ENCODE measurements at places on chromosomes 5 and 9. TPM values are rescaled to one million over a fixed set of nuclear protein-coding genes. Genes with fewer than 3 reads are reported as not detected.

DNA sequence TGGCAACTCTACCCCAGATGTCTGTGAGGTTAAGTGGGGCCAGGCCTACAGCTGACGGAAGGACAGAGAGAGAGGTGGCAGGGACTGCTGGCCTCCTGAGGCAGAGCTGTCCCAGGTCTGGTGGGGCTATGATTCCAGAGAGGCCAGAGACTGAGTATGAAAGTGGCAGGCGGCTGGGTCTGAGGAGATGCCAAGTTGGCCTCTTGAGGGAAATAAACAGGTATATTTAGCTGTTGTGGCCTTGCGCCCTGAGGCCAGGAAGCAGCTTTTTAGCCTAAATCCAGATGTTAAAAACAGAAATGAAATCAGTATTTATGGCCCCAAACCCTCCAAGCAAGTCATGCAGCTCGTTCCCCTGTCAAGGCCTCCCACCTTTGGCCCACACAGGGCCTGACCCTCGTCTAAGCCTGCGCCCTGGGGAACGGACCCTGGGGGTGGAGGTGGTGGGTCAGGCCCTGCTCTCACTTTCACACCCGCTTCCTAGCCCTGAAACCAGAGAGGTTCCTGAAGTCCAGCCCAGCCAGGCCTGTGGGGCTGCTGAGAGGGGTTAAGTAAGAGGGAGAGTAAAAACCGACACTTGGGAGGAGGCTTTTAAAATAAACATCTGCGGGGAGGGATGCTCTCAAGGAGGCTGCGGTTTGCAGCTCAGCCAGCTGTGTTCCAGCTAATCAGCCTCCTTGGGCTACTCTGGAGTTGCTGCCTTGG lies 18.7 kb downstream of the PCDHGC5 start:
- H3K27ac ChIP-seq, result no peak overlapping the region
- H3K36me3 ChIP-seq, result peaks cover 9% of the 10 kb centered on the region
- no peaks in the 10 kb centered on the region for H3K27me3 ChIP-seq

DNA sequence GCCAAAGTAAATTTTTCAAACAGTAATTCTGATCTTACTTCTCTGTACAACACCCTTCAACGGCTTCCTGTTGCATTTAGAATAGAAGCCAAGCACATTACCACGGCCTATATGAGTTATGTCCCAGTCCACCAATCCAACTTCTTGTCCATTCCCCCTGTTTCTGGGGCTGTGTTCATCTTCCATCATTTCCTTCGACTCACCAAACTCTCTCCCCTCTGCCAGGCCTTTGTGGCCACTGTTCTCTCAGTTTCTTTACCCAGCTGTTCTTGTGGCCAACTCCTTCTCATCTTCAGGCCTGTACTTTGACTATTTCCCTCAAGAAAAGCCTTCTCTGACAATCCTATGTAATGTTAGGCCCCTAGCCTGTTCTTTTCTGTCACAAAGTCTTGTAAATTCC lies 259.4 kb upstream of the EFNA5 start:
- H3K4me1 ChIP-seq, result peaks cover 7% of the 10 kb centered on the region
- DNase-seq, result no peak
- no peaks in the 10 kb centered on the region for H3K27me3 ChIP-seq
- no peak overlapping the region for H3K27ac ChIP-seq
- H3K4me3 ChIP-seq, result no peak overlapping the region

GRCh38 chr9:32716955-32717543 lies 66.3 kb upstream of the TMEM215 start:
- DNase-seq, result no peak
- no peak overlapping the region for H3K27ac ChIP-seq
- H3K4me3 ChIP-seq, result no peak overlapping the region
- H3K36me3 ChIP-seq, result no peaks in the 10 kb centered on the region

DNA sequence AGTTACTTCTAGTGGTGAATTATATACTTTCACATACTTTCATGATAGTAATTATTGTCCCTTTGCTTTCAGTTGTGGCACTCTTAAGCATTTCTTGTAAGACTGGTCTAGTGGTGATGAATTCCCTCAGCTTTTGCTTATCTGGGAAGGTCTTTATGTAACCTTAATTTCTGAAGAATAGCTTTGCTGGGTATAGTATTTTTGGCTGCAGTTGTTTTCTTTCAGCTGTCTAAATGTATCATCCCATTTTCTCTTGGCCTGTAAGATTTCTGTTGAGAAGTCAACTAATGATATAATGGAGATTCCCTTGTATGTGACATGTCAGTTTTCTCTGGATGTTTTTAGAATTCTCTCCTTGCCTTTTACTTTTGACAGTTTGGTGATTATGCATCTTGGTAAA lies 41.0 kb downstream of the TMEM38B start:
- H3K36me3 ChIP-seq, result no peaks in the 10 kb centered on the region
- H3K4me3 ChIP-seq, result no peak overlapping the region
- H3K27ac ChIP-seq, result no peak overlapping the region
- H3K4me1 ChIP-seq, result no peaks in the 10 kb centered on the region
- no peaks in the 10 kb centered on the region for H3K27me3 ChIP-seq

- no peak overlapping the region for H3K27ac ChIP-seq
- H3K4me1 ChIP-seq, result no peaks in the 10 kb centered on the region
- H3K4me3 ChIP-seq, result no peak overlapping the region
Measured at GRCh38 chr9:72951520-72952380, 1.1 kb downstream of the ALDH1A1 start.

DNA sequence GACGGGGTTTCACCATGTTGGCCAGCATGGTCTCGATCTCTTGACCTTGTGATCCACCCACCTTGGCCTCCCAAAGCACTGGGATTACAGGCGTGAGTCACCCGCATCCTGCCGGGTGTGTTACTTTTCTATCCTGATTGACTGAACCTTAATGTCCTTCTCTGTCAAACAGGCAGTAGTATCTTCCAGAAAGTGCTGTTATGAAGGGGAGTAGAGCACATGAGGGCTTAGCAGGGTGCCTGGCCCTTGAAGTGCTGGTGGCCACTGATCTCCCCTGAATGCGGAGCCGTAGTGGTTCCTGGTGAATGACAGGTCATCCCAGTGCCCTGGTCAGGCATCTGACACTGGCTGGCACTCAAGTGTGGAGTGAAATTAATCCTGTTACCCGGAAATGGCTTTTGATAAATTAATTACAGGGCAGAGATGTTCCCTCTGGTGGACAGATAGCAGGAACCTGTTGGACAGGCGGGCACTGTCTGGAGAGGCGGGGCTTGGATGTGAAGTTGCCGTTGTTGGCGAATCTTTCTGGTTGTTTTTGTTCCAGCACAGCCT lies 28.4 kb downstream of the PRRC2B start:
- peaks cover 39% of the 10 kb centered on the region for H3K4me1 ChIP-seq
- DNase-seq, result no peak
- no peak overlapping the region for H3K4me3 ChIP-seq
- no peaks in the 10 kb centered on the region for H3K36me3 ChIP-seq
- H3K27ac ChIP-seq, result no peak overlapping the region
- H3K27me3 ChIP-seq, result no peaks in the 10 kb centered on the region

DNA sequence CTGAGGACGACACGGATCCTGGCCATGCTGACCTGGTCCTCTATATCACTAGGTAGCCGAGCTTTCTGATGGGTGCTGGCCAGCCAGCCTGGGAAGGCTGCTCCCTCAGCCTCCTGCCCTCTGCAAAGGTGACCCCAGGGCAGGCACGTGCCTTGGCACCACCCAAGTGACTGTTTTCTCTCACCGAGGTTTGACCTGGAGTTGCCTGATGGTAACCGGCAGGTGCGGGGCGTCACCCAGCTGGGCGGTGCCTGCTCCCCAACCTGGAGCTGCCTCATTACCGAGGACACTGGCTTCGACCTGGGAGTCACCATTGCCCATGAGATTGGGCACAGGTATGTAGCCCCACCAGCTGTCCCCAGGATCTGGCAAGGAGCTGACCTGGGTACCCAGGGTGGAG lies 3.8 kb downstream of the ADAMTS13 start:
- DNase-seq, result no peak
- H3K4me1 ChIP-seq, result peaks cover 2% of the 10 kb centered on the region
- no peak overlapping the region for H3K4me3 ChIP-seq
- no peak overlapping the region for H3K27ac ChIP-seq

GRCh38 chr5:90767710-90768109 lies 209.1 kb downstream of the ADGRV1 start:
- H3K4me1 ChIP-seq, result no peaks in the 10 kb centered on the region
- no peak overlapping the region for H3K27ac ChIP-seq

GRCh38 chr9:136335296-136336155 lies 8.2 kb downstream of the GPSM1 start:
- H3K4me3 ChIP-seq, result no peak overlapping the region
- no peaks in the 10 kb centered on the region for H3K36me3 ChIP-seq

- no peak overlapping the region for H3K4me3 ChIP-seq
- no peaks in the 10 kb centered on the region for H3K27me3 ChIP-seq
- no peak for DNase-seq
- no peaks in the 10 kb centered on the region for H3K36me3 ChIP-seq
- H3K27ac ChIP-seq, result no peak overlapping the region
Measured at GRCh38 chr9:109115931-109116526, 3.7 kb downstream of the TMEM245 start.

DNA sequence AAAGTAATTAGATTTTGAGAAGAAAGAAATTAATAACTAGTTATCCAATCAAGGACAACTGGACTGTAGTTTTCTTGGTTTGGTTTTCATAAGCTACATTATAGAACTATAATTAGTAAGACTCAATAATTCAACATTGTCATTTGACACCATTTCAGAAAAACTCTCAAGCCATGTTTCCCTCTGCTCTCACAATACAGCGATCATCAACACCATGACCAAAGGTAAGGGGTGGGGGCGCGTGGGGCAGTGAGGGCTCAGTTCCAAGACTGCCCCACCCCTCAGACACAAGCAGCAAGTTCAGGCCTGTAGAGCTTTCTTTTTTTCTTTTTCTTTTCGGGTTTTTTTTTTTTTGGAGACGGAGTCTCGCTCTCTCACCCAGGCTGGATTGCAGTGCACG lies 6.4 kb downstream of the CMBL start:
- no peaks in the 10 kb centered on the region for H3K4me1 ChIP-seq
- no peaks in the 10 kb centered on the region for H3K36me3 ChIP-seq
- no peak for DNase-seq
- no peak overlapping the region for H3K27ac ChIP-seq

- no peak overlapping the region for H3K27ac ChIP-seq
- peak overlapping the region; percentile 70 for H3K4me3 ChIP-seq
- no peaks in the 10 kb centered on the region for H3K36me3 ChIP-seq
- H3K4me1 ChIP-seq, result no peaks in the 10 kb centered on the region
Measured at GRCh38 chr9:33524306-33524947, 376 bp downstream of the ANKRD18B start.

- H3K36me3 ChIP-seq, result no peaks in the 10 kb centered on the region
- no peak for DNase-seq
- H3K4me1 ChIP-seq, result no peaks in the 10 kb centered on the region
- H3K27ac ChIP-seq, result no peak overlapping the region
- no peak overlapping the region for H3K4me3 ChIP-seq
- H3K27me3 ChIP-seq, result no peaks in the 10 kb centered on the region
Measured at GRCh38 chr9:73565833-73566465, 414.3 kb downstream of the ANXA1 start.

GRCh38 chr5:59816654-59817300 lies 76.7 kb downstream of the PDE4D start:
- DNase-seq, result no peak
- no peak overlapping the region for H3K27ac ChIP-seq
- H3K4me3 ChIP-seq, result no peak overlapping the region
- no peaks in the 10 kb centered on the region for H3K27me3 ChIP-seq
- no peaks in the 10 kb centered on the region for H3K4me1 ChIP-seq
- H3K36me3 ChIP-seq, result no peaks in the 10 kb centered on the region

GRCh38 chr5:25858019-25858418 lies 1180.4 kb downstream of the CDH9 start:
- peak; percentile 89 for DNase-seq
- H3K27me3 ChIP-seq, result no peaks in the 10 kb centered on the region
- H3K4me1 ChIP-seq, result no peaks in the 10 kb centered on the region
- no peak overlapping the region for H3K27ac ChIP-seq

DNA sequence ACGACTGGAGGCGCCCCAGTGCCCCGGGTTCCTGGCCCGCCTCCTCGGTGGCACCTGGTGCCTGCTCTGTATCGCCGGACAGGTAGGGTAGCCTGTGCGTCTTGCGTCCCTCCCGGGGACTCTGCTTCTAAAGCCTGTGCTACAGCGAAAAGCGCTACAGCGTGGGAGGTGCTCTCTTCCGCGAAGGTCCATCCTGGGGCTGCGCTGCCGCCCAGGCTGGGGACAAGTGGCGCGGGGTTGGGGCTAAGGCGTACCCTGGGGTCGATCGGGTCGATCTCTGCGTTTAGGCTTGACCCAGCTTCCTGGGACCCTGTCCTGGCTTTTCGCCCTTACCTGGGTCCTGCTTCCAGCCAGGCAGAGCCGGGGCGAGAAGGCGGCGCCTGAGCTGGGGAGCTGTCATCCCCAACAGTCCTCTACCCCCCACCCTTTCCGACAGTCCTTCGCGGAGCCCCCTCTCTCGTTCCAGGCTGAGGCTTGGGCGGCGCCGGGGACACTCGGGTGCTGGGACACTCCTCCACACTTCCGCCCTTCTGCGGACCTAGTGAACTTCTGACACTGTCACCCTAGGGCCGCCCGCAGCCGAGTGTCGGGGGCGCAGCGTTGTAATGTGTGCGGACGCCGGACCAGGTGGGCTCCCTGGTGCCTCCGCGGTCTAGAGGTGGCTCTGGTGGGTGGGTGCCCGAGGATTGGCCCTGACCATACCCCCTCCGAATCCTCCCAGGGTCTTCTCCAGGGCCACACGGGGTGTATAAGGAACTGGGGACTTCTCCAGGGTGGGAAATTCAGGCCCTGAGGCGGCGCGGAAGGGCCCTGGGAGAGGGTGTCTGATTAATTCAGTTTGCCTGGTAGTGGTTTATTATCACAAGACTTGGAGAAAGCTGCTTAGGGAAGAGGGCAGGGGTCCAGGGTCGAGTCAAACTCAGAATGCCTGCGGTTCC lies 328.2 kb downstream of the SH3GL2 start:
- peaks cover 4% of the 10 kb centered on the region for H3K4me1 ChIP-seq
- H3K4me3 ChIP-seq, result peak overlapping the region; percentile 39
- no peaks in the 10 kb centered on the region for H3K36me3 ChIP-seq

DNA sequence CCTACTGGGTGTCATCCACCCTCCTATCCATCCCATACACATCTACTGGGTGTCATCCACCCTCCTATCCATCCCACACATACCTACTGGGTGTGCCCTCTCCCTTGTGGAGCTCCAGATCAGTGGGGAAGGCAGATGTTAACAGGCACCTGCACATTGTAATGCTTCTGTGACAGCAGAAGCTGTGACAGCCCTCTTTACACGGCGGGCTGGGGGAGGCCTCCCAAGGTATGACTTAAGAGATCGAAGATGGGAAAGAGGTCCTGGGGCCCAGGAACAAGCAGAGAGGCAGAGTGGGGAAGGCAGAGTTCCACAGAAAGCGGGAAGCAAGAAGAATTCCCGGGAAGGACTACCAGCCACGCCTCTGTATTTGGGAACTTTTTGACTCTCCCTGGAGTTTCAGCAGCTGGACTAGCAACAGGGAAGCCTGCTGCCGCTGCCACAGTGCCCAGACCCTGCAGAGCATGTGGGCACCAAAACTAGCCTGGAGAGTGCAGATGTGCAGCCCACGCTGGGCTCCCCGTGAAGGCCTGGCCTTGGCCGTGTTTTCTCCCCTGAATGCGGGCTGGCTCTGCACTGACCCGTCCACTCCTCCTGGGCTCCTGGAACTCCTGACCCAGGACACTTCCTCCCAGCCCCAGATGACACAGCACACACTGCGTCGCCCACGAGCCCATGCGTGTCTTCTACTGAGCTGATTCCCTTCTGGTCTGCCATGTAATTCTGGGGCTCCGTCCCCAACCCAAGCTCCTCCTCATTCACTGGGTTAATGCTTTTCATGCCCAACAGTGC lies 9.3 kb downstream of the TOR1A start:
- no peak for DNase-seq
- H3K36me3 ChIP-seq, result peaks cover 30% of the 10 kb centered on the region
- H3K27me3 ChIP-seq, result no peaks in the 10 kb centered on the region
- no peak overlapping the region for H3K27ac ChIP-seq

The GTF2H2C gene
- total RNA-seq, result 45.1 TPM

The BBLN gene
- total RNA-seq, result 66.4 TPM

The FRMD3 gene
- total RNA-seq, result 1.4 TPM

The FAM169A gene
- 83.1 TPM for total RNA-seq

The SAXO1 gene
- total RNA-seq, result not detected

The SLC45A2 gene
- not detected for total RNA-seq

The ITGA2 gene
- 7.2 TPM for total RNA-seq

The FAXDC2 gene
- total RNA-seq, result 3.7 TPM

Measured in H1 (cell line).